Epithelial cell of proximal tubule (primary cell): ENCODE measurements at places on chromosomes 4 and X.

- DNase-seq = peak; percentile 26
Observed at GRCh38 chr4:143089291-143089690, 95.4 kb upstream of the USP38 start.

- DNase-seq = no peak
Observed at GRCh38 chrX:15749642-15750610, 11.9 kb downstream of the CA5B start.

DNA sequence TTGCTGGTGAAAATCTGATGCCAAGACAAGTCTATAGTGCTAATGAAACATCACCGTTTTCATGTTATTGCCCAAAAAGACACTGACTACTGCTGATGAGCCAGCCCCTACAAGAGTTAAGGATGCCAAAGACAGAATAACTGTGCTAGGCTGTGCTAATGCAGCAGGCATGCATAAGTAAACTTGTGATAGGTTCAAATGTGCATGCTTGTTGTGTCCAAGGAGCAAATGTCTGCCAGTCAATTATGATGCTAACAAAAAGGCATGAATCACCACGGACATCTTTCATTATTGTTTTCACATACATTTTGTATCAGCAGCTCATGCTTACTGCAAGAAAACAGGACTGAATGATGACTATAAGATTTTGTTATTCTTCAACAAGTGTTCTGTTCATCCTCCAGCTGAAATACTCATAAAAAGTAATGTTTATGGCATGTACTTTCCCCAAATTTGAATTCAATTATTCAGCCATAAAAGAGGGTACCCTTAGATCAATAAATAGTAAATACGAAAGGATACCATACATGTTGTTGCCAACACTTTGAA lies 306.9 kb upstream of the ARSJ start:
- no peak for DNase-seq

- DNase-seq = no peak
Observed at GRCh38 chrX:74117962-74118902, 185.7 kb upstream of the ZCCHC13 start.

GRCh38 chr4:99998062-99998867 lies 48.2 kb upstream of the H2AZ1 start:
- no peak for DNase-seq

DNA sequence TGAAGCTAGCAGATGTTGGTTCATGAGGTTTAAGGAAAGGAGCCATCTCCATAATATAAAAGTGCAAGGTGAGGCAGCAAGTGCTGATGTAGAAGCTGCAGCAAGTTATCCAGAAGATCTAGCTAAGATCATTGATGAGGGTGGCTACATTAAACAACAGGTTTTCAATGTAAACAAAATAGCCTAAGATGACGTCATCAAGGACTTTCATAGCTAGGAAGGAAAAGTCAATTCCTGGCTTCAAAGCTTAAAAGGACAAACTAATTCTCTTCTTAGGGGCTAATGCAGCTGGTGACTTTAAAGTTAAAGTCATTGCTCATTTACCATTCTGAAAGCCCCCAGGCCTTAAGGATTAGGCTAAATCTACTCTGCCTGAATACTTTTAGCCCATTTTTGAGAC lies 141.9 kb downstream of the MID1IP1 start:
- DNase-seq = no peak
